Iris pigment epithelial cell (primary cell): ENCODE measurements at places on chromosomes 1 and 21.

- peak; percentile 57 for DNase-seq
Measured at GRCh38 chr1:168136709-168137514, at the start of gene GPR161. GPR161 (minus strand) TSS chr1:168136930; CDS start chr1:168104850, 32,080 bp downstream.

- no peak for DNase-seq
Measured at GRCh38 chr1:169707912-169708604, 3.4 kb downstream of the SELL start.

- DNase-seq: no peak
Measured at GRCh38 chr1:4962836-4963235, 308.4 kb downstream of the AJAP1 start.

- DNase-seq: no peak
Measured at GRCh38 chr1:145961425-145962156, 2.8 kb downstream of the ANKRD34A start.

GRCh38 chr1:175154629-175155472, 37.7 kb downstream of the KIAA0040 start:
- peak; percentile 28 for DNase-seq

DNA sequence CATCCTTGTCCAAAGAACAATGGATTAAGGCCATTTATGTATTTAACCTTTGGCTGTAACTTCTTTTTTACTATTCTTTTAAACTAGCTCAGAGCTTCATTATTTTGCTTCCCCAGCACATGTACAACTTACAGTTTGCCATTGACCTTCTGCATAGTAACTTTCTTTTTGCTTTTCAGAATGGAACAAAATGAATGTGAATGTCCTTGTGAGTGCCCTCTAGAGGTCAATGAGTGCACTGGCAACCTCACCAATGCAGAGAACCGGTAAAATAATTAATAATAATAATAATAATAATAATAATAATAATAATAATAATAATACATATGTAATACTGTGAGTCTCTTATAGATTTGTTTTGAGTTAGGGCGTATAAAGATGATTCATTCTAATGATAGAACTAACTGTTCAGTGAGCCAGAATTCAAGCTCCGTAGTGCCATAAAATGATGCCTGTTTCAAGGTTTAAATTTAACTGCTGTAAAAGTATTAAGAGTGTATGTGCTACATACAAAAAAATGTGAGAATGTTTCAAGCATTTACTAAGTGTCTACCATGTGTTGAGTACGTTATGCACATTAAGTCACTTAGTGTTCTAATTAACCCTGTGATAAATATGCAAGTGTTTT, 69.0 kb upstream of the RAVER2 start:
- DNase-seq: no peak

DNA sequence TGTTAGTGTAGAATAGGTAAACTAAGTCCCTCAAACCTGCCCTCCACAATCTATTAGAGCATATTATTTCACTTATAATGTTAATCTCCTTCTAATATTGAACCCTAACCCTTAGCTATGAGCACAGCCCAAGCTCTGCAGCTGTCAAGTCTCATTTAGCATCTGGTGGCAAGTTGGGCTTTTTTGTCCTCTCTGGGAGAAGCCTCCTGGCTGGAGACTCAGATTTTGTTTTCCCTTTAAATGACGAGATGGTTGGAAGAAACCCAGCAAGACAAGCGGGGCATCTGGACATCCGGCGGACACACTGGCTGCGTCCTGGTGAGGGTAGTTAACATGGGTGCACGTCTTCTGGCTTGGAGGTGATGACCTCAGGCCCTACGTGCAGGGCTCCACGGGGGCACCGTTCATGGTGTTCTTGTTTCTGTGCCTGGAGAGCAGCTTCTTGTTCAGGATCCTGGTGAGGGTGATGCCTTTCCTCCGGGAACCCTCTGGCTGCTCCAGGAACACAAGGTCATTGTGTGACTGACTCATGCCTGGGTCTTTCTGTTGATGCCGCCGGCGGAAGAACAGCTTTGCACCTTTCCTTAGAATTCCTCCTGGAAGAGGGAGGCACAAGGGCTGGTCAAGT, 9.7 kb upstream of the PRDM15 start:
- no peak for DNase-seq
